ENCODE measurements at places on chromosomes 13 and 19.

GRCh38 chr13:109026266-109026665 lies 396.9 kb downstream of the MYO16 start:
- no peak for DNase-seq

GRCh38 chr19:41887711-41888382 lies 4.9 kb downstream of the ARHGEF1 start:
- DNase-seq, result no peak

GRCh38 chr19:14091813-14092462 lies 1.4 kb upstream of the SAMD1 start:
- DNase-seq, result no peak

GRCh38 chr13:75365724-75366173 lies 116.2 kb downstream of the TBC1D4 start:
- DNase-seq, result peak; percentile 29

- DNase-seq, result no peak
Observed at GRCh38 chr13:51740698-51741097, 63.3 kb downstream of the DHRS12 start.

DNA sequence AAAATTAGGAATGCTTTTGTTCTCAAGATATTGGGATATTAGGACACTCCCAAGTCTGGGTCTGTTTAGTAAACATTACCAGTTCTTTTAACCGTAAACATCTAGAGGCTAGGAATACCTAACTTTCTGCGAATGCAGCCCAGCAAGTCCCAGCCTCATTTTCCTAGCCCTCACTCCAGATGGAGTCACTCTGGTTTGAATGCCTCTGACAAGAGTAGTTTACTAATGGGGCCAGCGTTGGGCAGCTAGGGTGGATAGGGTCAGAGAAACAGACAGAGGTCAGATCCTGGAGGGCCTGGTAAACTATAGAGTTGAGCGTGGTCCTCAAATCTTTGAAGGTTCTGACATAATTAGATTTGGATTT lies 53.6 kb downstream of the WDFY2 start:
- no peak for DNase-seq

- peak; percentile 82 for DNase-seq
Observed at GRCh38 chr19:10505583-10506229, 2.5 kb upstream of the KEAP1 start.

DNA sequence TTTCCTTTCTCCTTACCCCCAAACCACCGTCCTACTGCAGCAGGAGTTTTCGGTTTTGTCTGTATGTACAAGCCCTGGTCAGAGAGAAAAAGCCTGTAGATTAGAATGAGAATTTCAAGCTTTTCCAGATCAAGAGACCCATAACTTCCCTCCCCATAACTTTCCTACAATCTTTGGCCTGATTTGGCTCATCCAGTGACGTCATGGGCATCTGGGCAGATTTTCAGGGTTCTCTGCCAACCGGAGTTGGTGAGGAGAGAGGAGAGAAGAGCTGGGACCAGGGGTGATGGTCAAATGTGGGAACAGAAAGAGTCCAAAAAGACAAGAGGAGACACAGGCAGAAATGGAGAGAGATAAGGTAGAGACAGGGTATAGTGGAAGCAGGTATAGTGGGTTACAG lies 10.5 kb downstream of the IZUMO2 start:
- no peak for DNase-seq

- DNase-seq, result no peak
Observed at GRCh38 chr13:96686286-96686685, 308.0 kb downstream of the OXGR1 start.

DNA sequence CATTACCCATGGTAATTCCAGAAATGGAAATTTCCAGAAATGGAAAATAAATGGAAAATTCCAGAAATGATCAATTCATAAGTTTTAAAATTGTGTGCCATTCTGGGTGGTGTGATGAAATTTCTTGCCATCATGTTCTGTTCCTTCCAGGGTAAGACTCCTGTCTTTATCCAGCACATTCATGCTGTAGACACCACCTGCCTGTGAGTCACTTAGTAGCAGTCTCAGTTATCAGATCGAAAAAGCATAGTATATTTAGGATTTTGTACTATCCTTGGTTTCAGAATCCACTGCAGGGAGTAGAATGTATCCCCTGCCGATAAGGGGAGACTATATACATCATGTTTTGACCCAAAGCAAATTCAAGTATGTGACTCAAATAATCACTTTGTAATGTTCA lies 26.7 kb upstream of the CSNK1A1L start:
- DNase-seq, result no peak
